ENCODE measurements at places on chromosomes 1 and 21.

DNA sequence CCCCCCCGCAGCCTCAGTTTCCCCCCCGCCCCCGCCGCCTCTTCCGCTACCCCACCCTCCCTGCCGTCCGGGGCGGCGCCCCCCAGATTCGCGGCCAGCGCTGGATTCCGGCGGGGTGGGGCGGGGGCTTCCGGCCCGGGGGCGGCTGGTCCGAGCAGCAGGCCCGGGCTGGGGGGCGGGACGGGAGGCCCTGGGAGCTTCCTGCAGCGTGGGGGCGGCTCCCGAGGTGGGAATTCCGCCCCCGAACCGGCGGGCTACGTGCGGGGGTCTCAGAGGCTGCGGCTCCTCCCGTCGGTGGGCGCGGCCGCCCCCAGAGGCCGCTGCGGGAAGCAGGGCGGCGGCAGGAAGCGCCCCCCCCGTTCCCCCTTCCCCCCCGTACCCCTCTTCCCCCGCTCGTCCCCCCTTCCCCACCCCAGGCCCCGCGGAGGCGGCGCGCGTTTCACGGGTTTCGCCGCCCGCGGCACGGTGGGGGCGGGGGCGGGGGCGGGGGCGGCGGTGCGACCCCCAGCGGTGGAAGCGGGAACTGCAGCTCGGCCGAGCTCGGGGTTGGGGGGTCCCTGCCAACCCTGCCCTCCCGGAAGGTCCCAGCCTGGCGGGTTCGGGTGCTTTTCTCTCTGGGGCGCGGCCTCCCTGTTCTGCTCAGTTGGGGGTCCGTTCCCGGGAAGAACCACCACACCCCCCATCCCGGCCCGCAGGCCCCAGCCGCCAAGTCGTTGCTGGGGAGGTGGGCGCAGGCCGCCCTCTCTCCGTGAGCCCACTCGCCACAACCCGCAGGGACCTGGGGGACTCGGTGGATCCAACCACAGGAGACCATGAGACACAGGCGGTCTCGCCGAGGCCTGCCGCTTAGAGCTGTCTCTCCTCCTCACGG lies 76.3 kb downstream of the MORN1 start:
- DNase-seq, result peak; percentile 80

GRCh38 chr1:6359216-6360116 lies 34.1 kb downstream of the ACOT7 start:
- DNase-seq, result no peak

DNA sequence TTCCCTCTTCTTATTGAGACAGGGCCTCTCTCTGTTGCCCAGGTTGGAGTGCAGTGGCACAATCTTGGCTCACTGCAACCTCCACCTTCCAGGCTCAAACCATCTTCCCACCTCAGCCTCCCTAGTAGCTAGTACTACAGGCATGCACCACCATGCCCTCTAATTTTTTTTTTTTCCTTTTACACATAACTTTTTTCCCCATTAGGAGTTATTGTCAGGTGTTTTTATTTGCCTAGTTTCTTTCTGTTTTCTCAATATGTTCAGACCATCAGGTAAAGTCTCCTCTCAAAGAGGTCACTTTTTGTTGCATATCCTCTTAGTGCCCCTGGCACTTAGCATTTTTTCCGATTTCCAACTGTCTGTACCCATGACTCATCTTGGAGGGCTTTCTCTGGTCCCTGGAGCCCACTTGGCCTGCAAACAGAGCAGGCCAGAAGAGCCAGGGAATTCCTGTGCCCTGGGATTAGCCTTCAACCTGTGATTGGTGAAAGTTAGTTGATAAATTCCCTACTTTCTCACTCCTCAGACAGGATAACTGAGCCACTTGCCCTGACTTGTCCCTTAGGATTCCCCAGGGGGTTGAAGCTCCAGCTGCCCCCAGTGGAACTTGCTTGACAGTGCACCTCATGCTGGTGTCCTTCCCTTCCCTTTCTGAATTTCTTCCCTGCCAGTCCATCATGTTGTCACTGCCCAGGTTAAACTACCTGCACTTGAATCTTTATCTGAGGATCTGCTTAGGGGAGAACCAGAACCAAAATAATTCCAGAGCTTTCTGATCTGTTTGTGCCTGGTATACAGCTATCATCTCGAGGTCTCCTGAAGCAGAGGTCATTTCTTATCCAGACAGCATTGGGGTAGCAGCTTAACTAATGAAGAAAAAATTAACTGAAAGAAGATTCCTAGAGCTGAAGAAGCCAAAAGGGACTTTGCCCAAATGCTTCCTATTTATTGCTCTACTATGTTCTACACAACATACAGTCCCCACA lies 2.4 kb downstream of the NTPCR start:
- DNase-seq, result no peak

DNA sequence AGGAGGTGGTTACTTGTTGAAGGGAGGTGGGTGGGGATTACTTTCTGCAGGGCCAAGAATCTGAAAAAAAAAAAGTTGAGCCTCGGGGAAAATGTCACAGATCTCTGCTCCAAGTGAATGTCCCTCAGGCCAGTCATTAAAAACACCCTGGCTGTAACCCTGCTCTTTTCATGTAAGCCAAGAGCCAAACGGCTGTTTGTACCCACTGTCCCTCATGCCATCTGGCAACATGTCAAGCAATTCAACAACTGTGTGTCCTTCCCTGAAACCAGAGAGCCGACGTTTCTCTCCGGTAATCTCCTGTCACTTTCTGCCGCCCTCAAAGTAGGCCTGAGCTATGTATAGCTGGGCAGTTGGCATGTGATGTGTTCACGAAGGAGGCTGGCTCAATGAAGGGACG lies 14.7 kb downstream of the CASQ2 start:
- DNase-seq, result no peak

DNA sequence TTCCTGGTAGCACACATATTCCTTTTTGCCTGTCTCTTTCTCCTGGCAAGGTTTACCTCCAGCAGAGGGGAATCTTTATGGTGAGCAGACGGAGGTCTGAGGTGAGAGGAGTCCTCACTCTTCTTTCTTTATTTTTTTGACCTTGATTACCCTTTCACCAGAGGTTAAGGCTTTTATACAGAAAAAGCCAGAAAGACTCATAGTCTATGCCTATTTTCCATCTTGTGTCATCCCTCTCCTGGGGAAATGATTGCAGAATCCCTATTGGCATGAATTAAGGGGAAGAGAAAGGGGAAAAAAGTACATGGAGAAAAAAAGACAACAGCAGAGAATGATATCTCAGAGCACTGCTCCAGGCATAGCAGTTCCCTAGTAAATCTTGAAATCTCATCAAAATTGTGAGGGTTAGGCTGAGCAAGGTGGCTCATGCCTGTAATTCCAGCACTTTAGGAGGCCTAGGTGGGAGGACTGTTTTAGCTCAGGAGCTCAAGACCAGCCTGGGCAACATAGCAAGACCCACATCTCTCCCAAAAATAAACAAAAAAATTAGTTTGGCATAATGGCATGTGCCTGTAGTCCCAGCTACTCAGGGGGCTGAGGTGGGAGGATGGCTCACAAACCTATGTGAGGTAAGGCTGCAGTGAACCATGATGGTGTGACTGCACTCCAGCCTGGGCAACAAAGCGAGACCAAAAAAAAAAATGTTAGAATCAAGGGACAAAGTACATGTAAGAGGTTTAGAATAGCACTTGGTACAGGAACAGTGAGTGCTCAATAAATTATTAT lies 1.2 kb upstream of the XPR1 start:
- no peak for DNase-seq

- DNase-seq, result no peak
Observed at GRCh38 chr1:19720973-19721372, 56.3 kb downstream of the HTR6 start.

- no peak for DNase-seq
Observed at GRCh38 chr1:7223334-7224080, 438.3 kb downstream of the CAMTA1 start.

GRCh38 chr1:154171880-154172279 lies 17.0 kb upstream of the NUP210L start:
- DNase-seq, result no peak

- peak; percentile 40 for DNase-seq
Observed at GRCh38 chr1:236142253-236143103, at the start of gene GPR137B. Gene GPR137B (plus strand): TSS chr1:236142539. CDS start chr1:236142623, 84 bp downstream.

GRCh38 chr1:26302733-26303405 lies 3.6 kb downstream of the UBXN11 start:
- no peak for DNase-seq

DNA sequence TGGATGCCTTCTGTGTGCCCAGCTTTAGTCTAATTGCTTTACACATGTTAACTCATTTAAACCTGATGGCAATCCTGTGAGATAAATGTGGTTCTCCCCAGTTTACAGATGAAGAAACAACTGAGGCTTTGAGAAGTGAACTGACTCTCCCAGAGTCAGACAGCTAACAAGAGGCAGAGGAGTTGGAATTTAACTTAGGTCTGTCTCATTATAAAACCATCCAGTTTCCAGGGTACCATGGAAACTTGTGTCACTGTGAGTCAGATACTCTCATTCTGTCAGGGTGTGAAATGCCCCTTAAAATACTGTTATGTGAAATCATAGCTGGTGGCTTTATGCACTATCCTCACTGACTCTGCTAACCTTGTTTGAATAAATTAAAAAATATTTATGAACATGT lies 206.6 kb downstream of the PBX1 start:
- no peak for DNase-seq

DNA sequence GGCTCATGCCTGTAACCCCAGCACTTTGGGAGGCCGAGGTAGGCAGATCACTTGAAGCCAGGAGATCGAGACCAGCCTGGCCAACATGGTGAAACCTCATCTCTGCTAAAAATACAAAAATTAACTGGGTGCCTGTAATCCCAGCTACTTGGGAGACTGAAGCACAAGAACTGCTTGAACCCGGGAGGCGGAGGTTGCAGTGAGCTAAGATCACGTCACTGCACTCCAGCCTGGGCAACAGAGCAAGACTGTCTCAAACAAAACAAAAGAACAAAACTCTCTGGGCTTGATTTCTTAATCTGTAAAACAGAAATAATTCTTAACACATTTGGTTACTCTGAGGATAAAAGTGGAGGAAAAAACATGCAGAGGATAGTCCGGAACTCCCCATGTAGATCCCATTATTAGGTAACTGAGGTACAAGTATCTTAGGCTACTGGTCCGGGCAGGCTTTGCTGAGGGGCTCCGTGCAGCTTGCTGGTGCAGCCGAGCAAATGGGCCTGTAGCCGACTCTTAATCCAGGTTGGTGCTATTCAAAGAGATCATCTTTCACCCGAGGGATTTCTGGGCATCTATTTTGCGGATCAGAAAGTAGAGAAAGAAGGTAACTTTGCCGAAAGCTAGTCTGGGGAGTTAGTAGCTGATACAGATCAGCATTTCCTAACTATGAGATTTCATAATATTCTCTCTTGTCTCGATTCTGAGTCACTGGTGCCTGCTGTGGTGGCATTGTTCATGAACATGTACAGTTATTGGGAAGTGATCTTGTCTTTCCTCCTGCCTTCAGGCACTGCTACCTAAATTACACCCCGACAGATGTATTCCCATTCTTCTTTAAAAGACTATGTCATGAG lies 56.8 kb downstream of the NFIA start:
- no peak for DNase-seq

- DNase-seq, result no peak
Observed at GRCh38 chr1:50974618-50974935, 4.5 kb downstream of the CDKN2C start.

- DNase-seq, result no peak
Observed at GRCh38 chr1:227883073-227883520, 64.6 kb downstream of the WNT9A start.

DNA sequence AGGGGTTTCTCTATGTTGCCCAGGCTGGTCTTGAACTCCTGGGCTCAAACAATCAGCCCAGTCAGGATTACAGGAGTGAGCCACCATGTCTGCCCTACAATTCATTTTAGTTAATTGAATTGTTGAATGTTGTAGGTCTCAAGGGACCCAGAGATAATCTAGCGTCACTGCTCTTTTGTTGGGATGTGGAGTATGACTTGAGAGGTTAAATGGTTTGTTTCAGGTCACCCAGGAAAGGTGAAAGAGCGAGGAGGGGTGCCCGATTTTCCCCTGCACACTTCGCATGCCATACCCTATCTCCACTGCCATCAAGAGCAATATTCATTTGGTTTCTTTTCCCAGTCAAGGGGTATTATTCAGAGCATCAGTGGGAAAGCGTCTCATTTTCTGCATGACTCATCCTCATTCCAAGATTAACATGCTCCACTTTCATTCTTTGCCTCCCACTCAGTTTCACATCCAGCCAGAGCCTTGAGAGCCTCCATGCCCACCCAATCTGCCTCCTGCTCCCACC lies 13.1 kb upstream of the SLC30A1 start:
- DNase-seq, result no peak

GRCh38 chr1:109113590-109114341 lies at the start of gene ELAPOR1:
Gene ELAPOR1 (plus strand): TSS chr1:109114115. CDS start chr1:109114184, 69 bp downstream.
- DNase-seq, result peak; percentile 92

All from naive thymus-derived CD8-positive, alpha-beta T cell (primary cell).